ENCODE measurements at places on chromosomes 1 and 21.

GRCh38 chr21:17406202-17406601 lies 106.6 kb upstream of the CXADR start:
- no peak for DNase-seq

DNA sequence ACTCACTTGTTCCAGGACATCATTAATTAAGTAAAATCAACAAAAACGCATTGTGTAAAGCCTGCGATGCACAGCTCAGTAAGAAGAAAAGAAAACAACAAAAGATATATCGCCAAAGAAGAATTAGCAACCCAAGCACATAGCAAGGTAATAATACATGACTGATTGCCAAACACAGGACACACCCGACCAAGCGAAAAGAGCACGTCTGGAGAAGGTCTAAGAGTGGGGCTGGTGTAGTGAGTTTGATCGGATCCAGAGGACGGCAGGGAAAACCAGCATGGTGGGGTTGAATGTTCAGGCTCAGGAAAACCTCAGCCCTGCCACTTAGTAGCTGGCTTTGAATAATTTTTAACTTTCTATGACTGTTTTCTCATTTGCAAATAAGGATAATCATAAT lies 69.8 kb downstream of the JAK1 start:
- no peak for DNase-seq

GRCh38 chr1:53594391-53595180 lies 135.4 kb downstream of the DMRTB1 start:
- DNase-seq = no peak

DNA sequence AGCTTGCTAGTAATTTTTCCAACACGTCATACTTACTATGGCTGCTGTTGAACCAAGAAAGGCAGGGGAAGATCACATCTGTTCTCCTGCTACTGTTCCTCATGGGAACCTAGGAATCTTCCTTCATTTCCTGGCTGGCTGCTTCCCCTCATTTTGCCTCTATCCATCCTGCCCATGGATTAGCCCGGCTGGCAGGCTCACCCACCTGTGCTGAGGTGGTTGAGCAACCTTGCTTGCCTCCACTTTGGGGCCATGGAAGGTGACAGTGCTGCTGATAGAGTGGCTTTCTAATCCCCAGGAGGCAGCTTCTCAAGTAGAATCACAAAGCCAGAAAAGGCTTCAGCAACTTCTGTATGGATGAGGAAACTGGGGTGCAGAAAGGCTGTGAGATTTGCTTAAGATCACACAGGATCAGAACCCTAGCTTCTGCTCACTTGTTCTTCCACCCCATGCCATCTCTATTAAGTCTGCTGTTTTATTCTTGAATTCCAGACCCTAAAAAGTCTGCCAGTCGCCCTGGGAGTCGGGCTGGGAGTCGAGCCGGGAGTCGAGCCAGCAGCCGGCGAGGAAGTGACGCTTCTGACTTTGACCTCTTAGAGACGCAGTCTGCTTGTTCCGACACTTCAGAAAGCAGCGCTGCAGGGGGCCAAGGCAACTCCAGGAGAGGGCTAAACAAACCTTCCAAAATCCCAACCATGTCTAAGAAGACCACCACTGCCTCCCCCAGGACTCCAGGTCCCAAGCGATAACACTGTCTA lies 6.2 kb upstream of the BMP8A start:
- DNase-seq = no peak

DNA sequence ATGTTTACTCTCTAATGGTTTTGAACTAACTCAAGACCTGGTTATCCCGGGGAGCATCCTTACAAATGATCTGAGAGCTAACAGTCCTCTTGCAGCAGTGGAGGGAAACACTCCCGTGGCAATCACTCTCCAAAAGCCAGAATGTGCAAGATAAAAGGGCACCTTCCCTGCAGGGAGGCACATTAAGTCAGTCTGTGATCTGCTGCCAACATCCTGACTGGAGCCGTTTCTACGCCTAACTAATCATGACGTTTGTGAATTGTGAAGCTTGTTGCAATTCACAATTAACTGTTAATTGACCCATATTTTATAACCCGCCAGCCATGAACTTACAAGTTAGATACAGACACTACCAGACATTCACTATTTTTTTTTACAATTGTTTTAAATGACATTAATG lies 52.1 kb upstream of the LGALS8 start:
- no peak for DNase-seq

- no peak for DNase-seq
Observed at GRCh38 chr1:20381961-20382360, 91.3 kb downstream of the VWA5B1 start.

- DNase-seq = no peak
Observed at GRCh38 chr1:36251794-36252481, 27.7 kb downstream of the THRAP3 start.

All from non-pigmented ciliary epithelial cell (primary cell).